ENCODE measurements at places on chromosomes 12 and 14. TPM values are rescaled to one million over a fixed set of nuclear protein-coding genes. Genes with fewer than 3 reads are reported as not detected.
A peak's percentile ranks its signal among the peaks of the same experiment; 100 is the strongest.

The APOF gene
- not detected for total RNA-seq

DNA sequence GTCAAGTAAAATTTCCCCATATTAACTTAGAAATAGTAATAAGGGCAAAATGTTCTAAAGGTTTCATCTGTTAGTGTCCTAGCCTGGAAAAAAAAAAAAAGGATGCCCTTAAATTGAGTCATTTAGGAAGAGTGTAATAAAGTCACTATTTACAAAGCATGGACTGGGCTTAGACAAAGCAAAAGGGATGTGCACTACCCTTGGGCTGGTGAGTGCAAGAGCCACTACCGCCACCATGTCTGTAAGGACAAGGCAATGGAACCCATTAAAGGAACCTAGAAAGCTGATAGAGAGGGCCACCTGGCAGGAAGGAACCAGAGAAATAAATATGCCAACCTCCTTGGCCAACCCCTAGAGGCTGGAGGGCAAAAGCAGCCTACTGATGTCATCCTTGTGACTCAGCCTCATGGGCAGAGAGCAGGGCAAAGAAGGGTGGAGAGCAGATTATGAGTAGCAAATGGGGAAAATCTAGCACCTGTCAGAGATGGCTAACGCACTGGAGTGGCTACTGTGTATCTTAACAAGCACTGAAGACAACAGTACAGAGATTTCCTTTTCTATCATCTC is 59.5 kb upstream of the FUT8 start:
- DNase-seq = peak; percentile 60

- no peak for DNase-seq
These were observed 3.7 kb downstream of the TDG start for GRCh38 chr12:103969391-103969790.

DNA sequence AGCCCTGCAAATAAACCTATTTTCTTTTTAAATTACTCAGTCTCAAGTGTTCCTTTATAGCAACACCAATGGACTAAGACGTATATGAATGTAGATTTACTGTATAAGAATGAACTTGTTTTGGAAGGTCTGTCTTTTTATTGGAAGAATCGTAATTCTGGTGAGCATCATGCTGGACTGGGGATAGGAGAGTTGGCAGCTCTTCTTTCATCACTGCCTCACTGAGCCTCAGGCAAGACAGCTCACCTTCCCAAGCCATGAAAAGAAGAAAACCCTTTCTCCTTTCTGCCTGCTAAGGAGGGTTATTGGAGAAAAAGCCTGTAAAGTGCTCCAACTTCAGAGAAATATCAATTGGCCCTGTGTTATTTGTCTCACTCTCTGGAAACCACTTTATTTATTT is 9.1 kb upstream of the RNF34 start:
- DNase-seq = no peak

DNA sequence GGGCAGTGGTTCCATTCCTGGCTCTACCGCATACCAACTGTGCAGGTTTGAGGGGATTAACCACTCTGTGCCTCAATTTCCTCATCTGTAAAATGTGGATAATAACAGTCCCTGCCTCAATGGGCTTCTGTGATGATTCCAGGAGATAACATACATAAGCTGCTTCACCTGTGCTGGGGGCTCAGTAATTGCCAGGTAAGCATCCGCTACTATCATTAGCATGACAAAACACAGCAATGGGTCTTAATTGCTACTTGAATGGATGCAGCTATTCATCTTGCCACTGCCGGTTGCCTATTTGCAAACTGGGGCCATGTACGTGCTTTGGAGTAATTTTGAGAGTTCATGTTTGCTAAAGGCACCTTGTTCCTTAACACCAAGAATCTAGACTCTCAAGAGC is 132.6 kb downstream of the TMEM132D start:
- DNase-seq = no peak

GRCh38 chr12:65586796-65587195 is 237.5 kb upstream of the HMGA2 start:
- no peak for DNase-seq

The REP15 gene
- 0.57 TPM for total RNA-seq

The FGF6 gene
- total RNA-seq = not detected

GRCh38 chr12:131061041-131061806 is 107.5 kb downstream of the ADGRD1 start:
- no peak for DNase-seq

The GUCY2C gene
- total RNA-seq = not detected

- DNase-seq = peak; percentile 9
These were observed 79.1 kb downstream of the TMEM117 start for GRCh38 chr12:43914923-43915468.

DNA sequence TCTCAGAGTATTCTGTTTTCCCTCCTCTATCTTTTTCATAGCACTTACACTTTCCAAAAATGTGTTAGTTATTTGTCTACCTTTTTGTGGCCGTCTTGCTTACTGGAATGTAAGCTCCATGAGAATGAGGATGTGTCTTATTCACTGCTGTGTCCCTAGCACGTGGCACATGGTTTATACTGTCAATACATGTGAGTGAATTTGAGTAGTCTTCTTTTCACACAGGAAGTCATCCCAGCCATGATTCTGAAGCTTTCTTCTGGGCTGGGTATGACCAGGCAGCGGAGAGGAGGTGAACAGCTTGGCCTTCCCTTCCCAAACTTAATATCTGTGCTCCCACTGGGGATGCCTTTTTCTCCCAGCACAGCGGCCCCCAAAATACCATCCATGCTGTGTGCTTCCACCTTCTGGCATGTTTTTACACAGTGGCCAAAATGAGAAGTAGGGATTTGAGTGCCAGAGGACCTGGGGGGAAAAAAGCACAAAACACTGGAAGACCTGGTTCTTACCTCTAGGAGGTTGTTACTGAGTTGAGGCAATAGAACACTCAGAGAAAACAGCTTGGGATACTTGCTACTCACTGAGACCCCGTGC is 10.3 kb downstream of the PLEKHG3 start:
- no peak for DNase-seq

GRCh38 chr12:32179011-32179395 is 72.4 kb downstream of the BICD1 start:
- no peak for DNase-seq

GRCh38 chr12:109879351-109880042 is 844 bp downstream of the GLTP start:
- peak; percentile 7 for DNase-seq

DNA sequence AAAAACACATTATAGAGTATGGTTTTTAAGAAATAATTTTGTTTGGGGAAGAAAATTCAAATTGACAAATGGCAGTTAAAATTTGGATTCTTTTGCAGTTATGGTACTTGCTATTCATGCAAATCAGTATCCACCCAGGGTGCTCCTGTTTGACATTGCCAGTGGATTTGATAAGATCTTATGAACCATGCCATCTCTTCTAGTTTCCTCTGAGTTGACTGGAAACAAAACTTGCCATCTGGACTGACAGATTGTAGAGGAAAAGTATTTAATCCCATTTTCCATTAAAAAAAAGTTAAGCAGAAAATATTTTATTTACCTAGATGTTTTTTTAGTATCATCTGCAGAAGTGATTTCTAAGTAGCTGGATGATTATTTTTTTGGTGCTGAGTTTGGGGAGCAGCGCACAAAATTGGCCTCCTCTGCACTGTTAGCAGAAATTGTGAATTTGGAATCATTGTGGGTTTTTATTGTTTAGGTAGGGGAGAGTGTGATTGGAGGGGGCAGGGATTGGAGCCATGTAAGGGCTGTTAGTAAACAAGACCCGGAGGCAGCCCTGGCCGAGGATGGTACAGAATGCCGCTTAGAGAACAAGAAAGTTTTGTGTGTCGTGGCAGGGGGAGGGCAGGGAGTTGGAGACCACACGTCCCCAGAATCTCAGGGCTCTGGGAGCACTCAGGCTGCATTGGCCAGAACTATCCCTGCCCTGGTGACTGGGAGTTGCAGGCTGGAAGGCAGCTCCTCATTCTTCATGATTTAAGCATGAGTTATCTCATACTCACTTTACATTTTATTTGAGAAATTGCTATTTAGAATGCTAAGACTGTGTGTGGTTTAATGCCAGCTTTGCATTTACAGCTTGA is 56.6 kb downstream of the WDR20 start:
- no peak for DNase-seq

DNA sequence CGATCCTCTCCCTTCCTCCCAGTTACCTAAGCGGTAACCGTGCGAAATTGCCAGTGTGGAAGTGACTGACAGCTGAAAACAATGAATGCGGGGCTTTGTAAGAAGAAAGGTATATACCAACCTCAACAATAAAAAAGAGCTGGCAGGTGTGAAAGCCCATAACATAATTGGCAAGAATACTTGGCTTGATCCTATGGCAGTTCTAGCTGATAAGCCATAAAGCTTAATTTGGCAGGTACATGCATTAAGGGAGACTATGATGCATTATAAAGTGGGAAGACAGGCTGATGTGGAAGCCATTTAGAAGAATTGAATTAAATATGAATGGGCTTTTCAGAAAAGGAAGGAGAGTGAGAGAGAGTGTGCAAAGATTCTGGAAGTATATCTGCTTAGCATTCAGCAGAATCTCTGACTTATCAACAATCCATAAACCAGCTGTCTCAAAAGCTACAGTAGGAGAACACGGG is 71.3 kb downstream of the CRACR2A start:
- DNase-seq = no peak

DNA sequence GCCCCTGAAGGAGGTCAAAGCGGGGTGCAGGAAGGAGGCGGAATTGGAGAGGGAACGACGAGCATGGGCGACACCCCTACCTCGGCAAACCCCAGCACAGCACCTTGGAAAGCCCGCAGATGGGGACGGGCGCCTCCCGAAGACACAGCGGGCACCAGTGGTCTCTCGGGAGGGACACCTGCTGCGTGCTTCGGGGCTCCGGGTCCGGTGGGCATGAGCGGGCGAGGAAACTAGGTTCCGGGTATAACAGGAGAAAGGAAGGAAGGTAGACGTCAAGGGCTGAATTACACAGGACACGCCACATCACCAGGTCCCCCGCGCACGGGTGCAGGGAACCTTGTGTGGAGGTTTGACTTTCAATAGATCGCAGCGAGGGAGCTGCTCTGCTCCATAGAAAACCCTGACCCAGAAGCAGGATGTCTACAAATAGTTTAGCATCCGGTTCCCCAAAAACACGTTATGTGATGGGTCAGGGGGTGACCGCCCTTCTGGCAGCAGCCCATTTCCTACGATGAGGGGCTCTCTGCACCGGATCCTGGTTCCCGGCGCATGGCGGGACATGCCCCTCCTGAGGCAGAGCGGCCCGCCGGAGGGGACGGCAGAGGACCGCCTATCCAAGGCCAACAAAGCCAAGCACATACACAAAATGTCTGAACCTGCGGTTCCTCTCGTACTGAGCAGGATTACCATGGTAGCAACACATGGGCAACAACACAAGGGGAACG is 196.9 kb downstream of the ALG10 start:
- no peak for DNase-seq

DNA sequence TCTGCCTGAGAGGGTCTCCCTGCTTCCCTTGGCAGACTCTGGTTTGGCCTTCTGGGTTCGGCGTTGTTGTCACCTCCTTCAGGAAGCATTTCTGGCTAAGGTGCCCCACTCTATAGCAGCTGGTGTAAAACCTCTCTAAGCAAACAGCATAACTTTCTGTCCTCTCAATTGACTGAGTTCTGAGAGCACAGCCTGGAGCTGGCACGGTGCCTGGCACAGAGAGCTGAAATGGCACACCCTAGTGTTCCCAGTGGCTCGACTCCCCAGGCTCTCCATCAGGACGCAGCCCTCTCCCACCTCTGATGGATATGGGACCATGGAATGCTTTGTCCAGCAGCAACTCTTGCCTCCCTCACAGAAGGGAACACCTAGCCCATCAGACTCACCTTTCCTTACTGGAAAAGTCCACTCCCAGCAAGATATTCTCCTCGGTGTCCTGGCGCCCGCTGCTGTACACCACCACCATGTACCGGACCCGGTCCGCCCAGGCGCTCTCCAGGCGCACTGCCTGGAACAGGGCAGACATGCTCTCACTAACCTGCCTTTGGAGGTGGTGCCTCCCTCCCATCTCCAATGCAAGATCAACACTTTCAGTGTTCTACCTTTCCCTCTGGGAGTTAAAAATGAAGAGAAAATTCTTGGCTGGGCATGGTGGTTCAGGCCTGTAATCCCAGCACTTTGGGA is 40.6 kb downstream of the SSH1 start:
- no peak for DNase-seq

- DNase-seq = no peak
These were observed 10.3 kb downstream of the HNF1A start for GRCh38 chr12:120988658-120989057.

DNA sequence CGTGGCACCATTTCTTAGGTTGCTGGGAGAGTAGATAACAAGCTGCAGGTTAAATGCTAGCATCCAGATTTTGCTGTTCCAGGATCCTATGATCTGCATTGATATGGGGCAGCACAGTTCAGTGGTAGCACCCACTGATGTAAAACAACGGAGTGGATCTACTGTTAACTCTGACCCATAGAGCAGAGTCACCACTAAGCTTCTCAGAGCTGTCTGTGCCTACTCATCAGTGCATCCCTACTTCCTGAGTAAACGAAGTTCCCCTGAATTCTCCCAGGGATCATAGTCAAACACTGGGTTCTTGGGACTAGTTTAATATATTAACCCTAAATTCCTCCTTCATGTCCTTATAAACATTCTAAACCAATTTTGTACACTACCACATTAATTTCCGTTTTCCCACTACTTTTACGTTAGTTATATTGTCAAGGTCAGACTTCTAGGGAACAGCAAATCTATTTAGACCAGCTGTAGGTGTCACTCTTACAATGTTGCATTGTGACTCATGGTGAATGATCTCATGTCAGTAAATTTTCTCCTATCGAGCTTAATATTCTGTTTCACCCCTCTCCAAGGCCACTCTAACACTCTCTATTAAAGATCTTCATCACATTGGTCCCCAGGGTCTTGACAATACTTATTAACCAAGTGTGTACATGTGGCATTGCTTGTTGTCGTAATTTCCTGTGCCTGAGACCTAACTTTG is 10.3 kb downstream of the RERGL start:
- no peak for DNase-seq

DNA sequence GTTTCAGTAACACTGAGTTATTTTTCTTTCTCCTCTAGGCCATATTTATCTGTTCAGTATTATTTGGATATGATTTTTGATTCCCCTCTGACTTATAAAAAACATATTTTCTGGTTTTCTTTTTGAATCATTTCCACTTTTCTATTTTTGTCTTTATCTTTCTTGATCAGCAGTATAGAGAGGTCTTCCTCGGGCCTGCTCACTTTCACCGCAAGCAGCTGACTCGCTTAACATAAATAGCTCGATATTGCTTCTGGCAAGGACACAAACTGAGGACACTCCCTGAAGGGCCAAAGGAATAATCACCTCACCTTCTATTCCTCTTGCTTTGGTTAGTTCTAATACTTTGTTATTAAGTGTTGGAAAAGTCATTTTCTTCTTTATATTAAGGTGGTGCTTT is 25.8 kb upstream of the TRHDE start:
- DNase-seq = no peak

The WIF1 gene
- total RNA-seq = not detected

GRCh38 chr12:57016348-57016747 is at the start of gene TAC3:
TSS of gene TAC3 (minus strand) at chr12:57016529. CDS start at chr12:57015797, 732 bp downstream.
- DNase-seq = no peak

DNA sequence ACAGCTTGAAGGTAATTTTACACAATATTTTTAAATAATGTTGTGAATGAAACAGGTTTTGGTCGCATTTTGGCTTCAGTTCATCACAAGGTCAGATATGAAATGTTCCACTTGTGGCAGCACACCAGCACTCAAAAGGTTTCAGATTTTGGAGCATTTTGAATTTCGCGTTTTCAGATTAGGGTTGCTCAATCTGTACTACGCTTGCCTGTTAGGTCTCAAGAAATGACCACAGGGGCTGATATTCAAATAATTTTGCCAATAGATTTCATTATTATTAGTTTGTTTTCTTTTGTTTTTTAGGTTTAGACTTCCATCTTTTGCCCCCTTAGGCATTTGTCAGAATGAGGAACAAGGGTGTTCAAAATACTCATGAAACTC is 29.8 kb downstream of the DICER1 start:
- no peak for DNase-seq

The KLC1 gene
- 102 TPM for total RNA-seq
